ENCODE measurements at places on chromosomes 13 and 19.

- DNase-seq = peak; percentile 29
These were observed 31.4 kb upstream of the MTIF3 start for GRCh38 chr13:27481766-27482165.

DNA sequence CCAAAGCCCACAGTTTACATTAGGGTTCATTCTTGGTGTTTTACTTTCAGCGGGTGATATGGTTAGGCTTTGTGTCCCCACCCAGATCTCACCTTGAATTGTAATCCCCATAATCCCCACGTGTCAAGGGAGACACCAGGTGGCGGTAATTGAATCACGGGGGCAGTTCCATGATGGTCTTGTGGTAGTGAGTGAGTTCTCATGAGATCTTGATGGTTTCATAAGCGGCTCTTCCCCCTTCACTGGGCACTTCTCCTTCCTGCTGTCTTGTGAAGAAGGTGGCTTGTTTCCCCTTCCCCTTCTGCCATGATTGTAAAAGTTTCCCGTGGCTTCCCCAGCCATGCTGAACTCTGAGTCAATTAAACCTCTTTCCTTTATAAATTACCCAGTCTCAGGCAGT lies 12.0 kb downstream of the FPR2 start:
- no peak for DNase-seq

- DNase-seq = no peak
These were observed 3.0 kb downstream of the GAS6 start for GRCh38 chr13:113860665-113861432.

DNA sequence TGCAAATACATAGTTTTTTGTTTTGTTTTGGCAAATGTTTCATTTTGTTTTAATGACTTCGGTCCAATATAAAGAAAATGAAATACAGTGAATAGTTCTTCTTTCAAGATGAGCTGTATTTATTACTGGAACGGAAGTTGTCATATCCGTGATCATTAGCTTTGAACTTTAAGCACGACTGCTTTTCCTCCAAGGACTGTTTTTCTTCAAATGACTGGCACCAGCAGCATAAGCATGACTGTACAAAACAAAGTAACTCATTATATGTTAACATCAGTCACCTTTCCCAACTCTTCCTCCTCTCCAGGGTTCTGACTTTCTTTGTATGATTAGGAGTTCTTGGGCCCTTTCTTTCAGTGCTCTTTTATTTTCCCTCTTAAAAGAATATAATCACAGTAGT lies 20.5 kb downstream of the EDNRB start:
- no peak for DNase-seq

All from RKO (cell line).